ENCODE measurements at places on chromosomes 5 and 9.

DNA sequence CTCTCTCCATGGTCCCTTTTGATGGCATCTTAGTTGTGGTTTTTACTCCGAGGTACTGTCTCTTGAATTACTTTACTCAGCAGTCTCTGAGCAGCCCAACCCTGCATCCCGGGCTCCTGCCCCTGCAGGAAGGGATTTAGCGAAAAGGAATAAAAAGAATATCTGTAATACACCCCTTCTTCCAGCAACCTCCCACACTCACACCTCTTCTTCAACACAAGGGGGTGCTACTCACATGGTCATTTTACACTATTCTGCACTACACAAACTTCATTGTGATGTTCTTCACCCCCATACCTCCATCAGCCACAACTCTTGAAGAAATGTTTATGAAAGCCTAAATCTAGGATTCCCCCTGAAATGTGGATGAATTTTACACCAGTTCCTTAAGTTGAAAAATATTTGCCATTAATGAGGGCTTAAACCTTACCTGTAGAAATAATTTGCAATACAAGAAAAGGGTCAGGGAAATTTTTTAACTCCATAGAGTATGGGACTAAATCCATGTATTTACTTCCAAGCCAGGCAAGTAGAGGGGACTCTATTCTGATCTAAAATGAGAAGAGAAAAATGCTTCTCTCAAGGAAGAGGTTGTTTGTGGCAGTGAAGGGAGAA, 26.0 kb downstream of the TPD52L3 start:
- DNase-seq, result no peak
- no peaks in the 10 kb centered on the region for H3K27me3 ChIP-seq
- H3K36me3 ChIP-seq, result no peaks in the 10 kb centered on the region
- H3K4me1 ChIP-seq, result no peaks in the 10 kb centered on the region
- no peak overlapping the region for H3K4me3 ChIP-seq
- no peak overlapping the region for H3K27ac ChIP-seq

GRCh38 chr5:90293931-90294330, 115.6 kb downstream of the CETN3 start:
- H3K4me3 ChIP-seq, result no peak overlapping the region
- DNase-seq, result no peak
- no peak overlapping the region for H3K27ac ChIP-seq
- no peaks in the 10 kb centered on the region for H3K4me1 ChIP-seq
- no peaks in the 10 kb centered on the region for H3K27me3 ChIP-seq

DNA sequence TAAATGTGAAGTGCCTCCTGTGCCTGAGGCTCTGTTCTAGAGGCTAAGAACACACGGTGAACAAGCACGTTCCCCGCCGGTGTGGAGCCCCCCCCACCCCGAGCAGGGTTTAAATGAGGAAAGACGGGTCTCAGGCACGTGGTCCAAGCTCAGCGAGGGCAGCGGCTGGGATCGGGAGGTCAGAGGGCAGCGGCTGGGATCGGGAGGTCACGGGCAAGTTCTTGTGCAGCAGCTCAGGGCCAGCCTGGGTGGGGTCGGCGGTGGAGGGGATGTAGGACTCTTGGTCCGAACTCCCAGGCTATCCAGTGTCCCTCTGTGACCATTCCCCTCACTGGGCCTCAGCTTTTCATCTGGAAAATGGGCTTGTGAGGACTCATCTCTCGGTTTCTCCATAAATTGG, 2.7 kb upstream of the GBGT1 start:
- no peaks in the 10 kb centered on the region for H3K27me3 ChIP-seq
- no peaks in the 10 kb centered on the region for H3K36me3 ChIP-seq
- peaks cover 6% of the 10 kb centered on the region for H3K4me1 ChIP-seq
- no peak overlapping the region for H3K4me3 ChIP-seq
- no peak overlapping the region for H3K27ac ChIP-seq

GRCh38 chr5:6730407-6730806, 17.2 kb downstream of the TENT4A start:
- no peaks in the 10 kb centered on the region for H3K36me3 ChIP-seq
- DNase-seq, result no peak
- H3K27me3 ChIP-seq, result no peaks in the 10 kb centered on the region
- H3K4me3 ChIP-seq, result no peak overlapping the region
- H3K27ac ChIP-seq, result no peak overlapping the region

DNA sequence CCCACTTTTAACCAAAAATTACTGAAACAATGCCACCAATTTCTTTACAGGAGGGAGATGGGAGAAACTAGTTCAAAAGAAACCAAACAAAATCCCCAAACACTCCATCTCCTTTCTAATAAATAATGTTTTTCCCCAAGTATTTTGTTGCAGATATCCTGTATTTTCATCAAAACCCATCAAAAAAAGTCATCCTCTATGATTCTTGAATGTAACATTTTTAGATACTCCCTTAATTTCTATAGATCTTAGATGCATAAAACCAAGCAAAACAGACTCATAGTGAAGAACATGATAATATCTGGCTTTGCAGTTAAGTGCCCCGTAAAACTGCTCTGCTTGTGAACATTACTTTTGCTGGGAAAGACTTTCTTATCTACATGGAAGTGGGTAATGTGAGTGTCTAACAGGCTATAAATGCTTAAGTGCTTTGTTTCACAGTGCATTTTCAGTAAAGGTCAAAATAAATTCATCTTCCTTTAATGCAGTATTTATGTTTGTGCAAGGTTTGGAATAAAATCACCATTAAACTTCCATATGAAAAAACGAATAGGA, 77.3 kb upstream of the TBCA start:
- no peak for DNase-seq
- H3K27ac ChIP-seq, result no peak overlapping the region
- H3K27me3 ChIP-seq, result no peaks in the 10 kb centered on the region
- no peaks in the 10 kb centered on the region for H3K4me1 ChIP-seq
- H3K36me3 ChIP-seq, result no peaks in the 10 kb centered on the region

- H3K27ac ChIP-seq, result peak overlapping the region; percentile 70
- DNase-seq, result no peak
- H3K27me3 ChIP-seq, result no peaks in the 10 kb centered on the region
- H3K36me3 ChIP-seq, result no peaks in the 10 kb centered on the region
- no peak overlapping the region for H3K4me3 ChIP-seq
- H3K4me1 ChIP-seq, result no peaks in the 10 kb centered on the region
These were observed 56.7 kb upstream of the RPS23 start for GRCh38 chr5:82334856-82335255.

DNA sequence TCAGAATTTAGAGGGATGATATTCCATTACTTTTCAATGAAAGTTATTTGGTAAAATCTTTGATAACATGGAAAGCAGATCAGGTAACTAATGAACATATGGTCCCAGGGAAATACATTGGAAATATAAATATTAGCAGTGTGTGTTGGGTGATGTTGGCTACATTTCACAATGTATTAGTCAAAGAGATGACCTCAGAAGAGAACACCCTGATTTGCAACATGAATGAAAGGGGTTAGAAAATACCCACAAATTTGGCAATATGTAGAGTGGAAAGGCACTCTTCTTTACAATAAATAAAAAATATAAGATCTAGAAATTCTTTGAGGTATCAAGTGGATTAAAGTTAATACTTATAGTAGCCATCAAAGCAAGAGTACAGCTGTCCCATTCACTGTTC, 606.7 kb downstream of the PSAT1 start:
- no peak overlapping the region for H3K4me3 ChIP-seq
- no peaks in the 10 kb centered on the region for H3K4me1 ChIP-seq
- H3K36me3 ChIP-seq, result no peaks in the 10 kb centered on the region
- H3K27me3 ChIP-seq, result no peaks in the 10 kb centered on the region
- no peak for DNase-seq

- DNase-seq, result no peak
- no peaks in the 10 kb centered on the region for H3K27me3 ChIP-seq
- peak overlapping the region; percentile 0 for H3K27ac ChIP-seq
- peaks cover 8% of the 10 kb centered on the region for H3K4me1 ChIP-seq
- H3K4me3 ChIP-seq, result no peak overlapping the region
These were observed 150.9 kb upstream of the DMRT1 start for GRCh38 chr9:690517-691111.

DNA sequence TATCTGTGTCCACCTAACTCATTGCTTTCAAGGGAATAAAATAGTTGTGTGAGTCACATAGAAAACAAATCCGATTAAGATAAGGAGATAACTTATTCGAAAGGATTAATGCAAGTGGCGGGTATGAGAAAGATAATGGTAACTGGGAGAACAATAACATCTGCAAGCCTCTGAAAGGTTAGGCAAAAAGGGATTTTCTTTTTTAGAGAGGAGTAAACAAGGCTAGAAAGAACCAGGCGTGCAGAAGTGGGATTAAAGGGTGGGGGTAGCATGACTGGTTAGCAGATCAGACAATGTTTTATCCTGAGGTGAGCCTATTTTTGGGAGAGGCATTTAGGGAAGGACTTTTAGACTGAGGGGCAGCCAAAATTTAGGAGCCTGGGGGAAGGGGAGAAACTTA, 34.7 kb upstream of the JMY start:
- H3K4me3 ChIP-seq, result no peak overlapping the region
- no peaks in the 10 kb centered on the region for H3K4me1 ChIP-seq
- H3K27me3 ChIP-seq, result no peaks in the 10 kb centered on the region
- H3K27ac ChIP-seq, result no peak overlapping the region

- peak; percentile 63 for DNase-seq
- peaks cover 20% of the 10 kb centered on the region for H3K4me1 ChIP-seq
- no peaks in the 10 kb centered on the region for H3K36me3 ChIP-seq
- H3K4me3 ChIP-seq, result peak overlapping the region; percentile 83
- peak overlapping the region; percentile 93 for H3K27ac ChIP-seq
These were observed 1.1 kb upstream of the NOTCH1 start for GRCh38 chr9:136546697-136547501.

GRCh38 chr5:177475563-177476427, 2.4 kb upstream of the DBN1 start:
- DNase-seq, result no peak
- no peak overlapping the region for H3K4me3 ChIP-seq
- peaks cover 19% of the 10 kb centered on the region for H3K4me1 ChIP-seq
